ENCODE measurements at places on chromosomes 2 and 18.

DNA sequence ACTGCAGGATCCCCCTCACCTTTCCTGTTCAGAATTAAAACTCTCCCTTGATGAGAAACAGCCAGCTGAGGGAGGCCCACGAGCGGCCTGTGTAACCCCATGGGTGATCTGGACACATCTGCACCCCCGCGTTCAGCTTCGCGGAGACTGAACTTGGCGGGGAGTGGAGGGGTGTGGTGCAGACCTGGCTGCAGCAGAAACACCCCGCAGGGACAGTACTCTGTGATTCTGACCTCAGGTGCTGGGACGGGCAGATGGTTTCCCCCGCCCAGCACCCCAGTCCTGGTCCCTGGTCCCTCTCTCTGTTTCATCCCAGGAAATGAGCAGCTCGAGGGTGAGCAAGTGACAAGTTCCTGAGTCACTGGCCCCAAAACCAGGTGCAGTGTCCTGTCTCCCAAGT, 41.2 kb downstream of the GBX2 start:
- peaks cover 6% of the 10 kb centered on the region for H3K4me1 ChIP-seq
- H3K4me3 ChIP-seq: no peak overlapping the region
- no peak overlapping the region for H3K27ac ChIP-seq
- H3K27me3 ChIP-seq: no peaks in the 10 kb centered on the region
- H3K36me3 ChIP-seq: peaks cover 34% of the 10 kb centered on the region

GRCh38 chr2:33372940-33373553, 103.4 kb upstream of the RASGRP3 start:
- DNase-seq: peak; percentile 45
- peaks cover 19% of the 10 kb centered on the region for H3K36me3 ChIP-seq
- H3K4me1 ChIP-seq: peaks cover 2% of the 10 kb centered on the region
- H3K4me3 ChIP-seq: no peak overlapping the region

DNA sequence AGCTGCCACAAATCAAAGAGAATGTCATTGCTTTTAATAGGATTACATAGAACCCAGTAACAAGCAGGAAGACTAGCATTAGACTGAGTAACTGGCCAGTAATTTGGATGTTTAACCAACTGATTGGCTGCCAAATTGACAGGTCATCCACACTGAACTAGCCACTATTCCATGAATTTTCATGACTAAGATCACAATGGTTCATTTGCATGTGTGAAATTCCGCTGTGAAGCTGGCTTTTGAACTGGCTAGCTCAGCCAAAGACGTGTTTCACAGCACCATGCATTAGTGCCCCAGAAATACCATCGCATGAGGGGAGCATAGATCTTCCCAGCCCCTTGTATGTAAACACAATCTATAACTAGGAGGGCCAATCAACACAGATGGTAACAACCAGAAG, 649.8 kb downstream of the ARHGAP15 start:
- H3K4me3 ChIP-seq: no peak overlapping the region
- no peaks in the 10 kb centered on the region for H3K4me1 ChIP-seq
- no peak for DNase-seq
- H3K27ac ChIP-seq: no peak overlapping the region
- H3K27me3 ChIP-seq: no peaks in the 10 kb centered on the region

- no peaks in the 10 kb centered on the region for H3K27me3 ChIP-seq
- no peaks in the 10 kb centered on the region for H3K36me3 ChIP-seq
- no peaks in the 10 kb centered on the region for H3K4me1 ChIP-seq
- no peak overlapping the region for H3K27ac ChIP-seq
- peak; percentile 44 for DNase-seq
- H3K4me3 ChIP-seq: no peak overlapping the region
Observed at GRCh38 chr2:212005085-212005671, 533.4 kb downstream of the ERBB4 start.

DNA sequence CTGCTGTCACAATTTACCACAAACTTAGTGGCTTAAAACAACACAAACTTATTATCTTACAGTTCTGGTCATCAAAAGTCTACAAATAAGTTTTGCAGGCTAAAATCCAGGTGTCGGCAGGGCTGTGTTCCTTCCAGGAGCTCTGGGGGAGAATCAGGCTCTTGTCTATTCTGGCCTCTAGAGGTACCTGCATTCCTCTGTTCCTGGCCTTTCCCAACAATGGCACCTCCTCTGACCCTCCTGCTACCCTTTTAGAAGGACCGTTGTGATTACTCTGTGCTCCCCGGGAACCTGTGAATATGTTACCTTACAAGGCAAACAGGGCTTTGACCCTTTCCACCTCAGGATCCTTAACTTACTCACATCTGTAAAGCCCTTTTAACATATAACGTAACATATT, 98.5 kb downstream of the MRPS9 start:
- H3K4me3 ChIP-seq: no peak overlapping the region
- no peaks in the 10 kb centered on the region for H3K4me1 ChIP-seq
- DNase-seq: no peak
- H3K27ac ChIP-seq: no peak overlapping the region
- peaks cover 15% of the 10 kb centered on the region for H3K27me3 ChIP-seq

- no peaks in the 10 kb centered on the region for H3K4me1 ChIP-seq
- H3K4me3 ChIP-seq: no peak overlapping the region
- no peak for DNase-seq
Observed at GRCh38 chr2:80363330-80363729, 58.8 kb upstream of the LRRTM1 start.

GRCh38 chr2:12287220-12287751, 429.4 kb upstream of the TRIB2 start:
- peak; percentile 31 for DNase-seq
- H3K4me3 ChIP-seq: no peak overlapping the region
- H3K4me1 ChIP-seq: no peaks in the 10 kb centered on the region
- H3K27me3 ChIP-seq: no peaks in the 10 kb centered on the region
- no peaks in the 10 kb centered on the region for H3K36me3 ChIP-seq

- H3K27ac ChIP-seq: no peak overlapping the region
- peaks cover 4% of the 10 kb centered on the region for H3K4me1 ChIP-seq
- no peaks in the 10 kb centered on the region for H3K27me3 ChIP-seq
- H3K36me3 ChIP-seq: no peaks in the 10 kb centered on the region
- H3K4me3 ChIP-seq: no peak overlapping the region
- peak; percentile 56 for DNase-seq
Observed at GRCh38 chr2:151619337-151619989, 114.8 kb downstream of the NEB start.

DNA sequence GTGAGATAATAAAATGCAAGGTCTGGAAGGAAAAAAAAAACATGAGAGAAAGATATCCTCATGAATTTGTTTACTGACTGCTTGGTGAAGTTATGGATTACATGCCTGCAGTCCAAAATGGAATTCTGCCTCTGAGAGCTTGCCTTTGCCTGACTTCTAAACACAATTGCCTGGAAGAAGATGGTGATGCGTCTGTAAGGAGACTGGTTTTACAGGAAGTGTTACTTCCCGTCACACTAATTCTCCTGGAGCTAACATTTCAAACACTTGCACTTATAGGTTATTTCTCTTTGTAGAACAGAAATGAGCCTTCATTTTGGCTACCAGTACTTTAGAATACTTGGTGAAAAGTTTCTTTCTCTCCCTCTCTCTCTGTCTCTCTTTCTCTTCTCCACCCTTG, 884.3 kb downstream of the TSN start:
- no peak for DNase-seq
- no peaks in the 10 kb centered on the region for H3K27me3 ChIP-seq
- no peak overlapping the region for H3K4me3 ChIP-seq
- H3K4me1 ChIP-seq: no peaks in the 10 kb centered on the region
- no peaks in the 10 kb centered on the region for H3K36me3 ChIP-seq

DNA sequence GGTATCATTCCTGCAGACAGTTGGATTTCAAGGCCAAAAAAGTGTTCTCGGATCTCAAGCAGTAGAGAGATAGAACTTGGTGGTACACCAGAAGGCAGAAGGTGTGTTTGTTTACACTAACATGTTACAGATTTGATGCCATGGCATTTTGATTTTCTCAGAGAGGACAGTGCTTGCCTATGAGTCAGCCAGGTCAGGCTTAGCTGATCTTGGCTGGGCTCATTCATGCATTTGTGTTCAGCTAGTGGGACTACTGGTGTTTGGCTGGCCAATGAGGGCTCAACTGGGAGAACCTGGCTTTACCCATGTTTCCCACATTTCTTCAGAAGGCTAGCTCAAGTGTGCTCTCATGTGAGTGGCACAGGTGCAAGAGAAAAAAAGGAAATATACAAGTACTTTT, 162.0 kb downstream of the C1D start:
- no peaks in the 10 kb centered on the region for H3K27me3 ChIP-seq
- peaks cover 6% of the 10 kb centered on the region for H3K4me1 ChIP-seq
- no peak for DNase-seq
- H3K36me3 ChIP-seq: no peaks in the 10 kb centered on the region

DNA sequence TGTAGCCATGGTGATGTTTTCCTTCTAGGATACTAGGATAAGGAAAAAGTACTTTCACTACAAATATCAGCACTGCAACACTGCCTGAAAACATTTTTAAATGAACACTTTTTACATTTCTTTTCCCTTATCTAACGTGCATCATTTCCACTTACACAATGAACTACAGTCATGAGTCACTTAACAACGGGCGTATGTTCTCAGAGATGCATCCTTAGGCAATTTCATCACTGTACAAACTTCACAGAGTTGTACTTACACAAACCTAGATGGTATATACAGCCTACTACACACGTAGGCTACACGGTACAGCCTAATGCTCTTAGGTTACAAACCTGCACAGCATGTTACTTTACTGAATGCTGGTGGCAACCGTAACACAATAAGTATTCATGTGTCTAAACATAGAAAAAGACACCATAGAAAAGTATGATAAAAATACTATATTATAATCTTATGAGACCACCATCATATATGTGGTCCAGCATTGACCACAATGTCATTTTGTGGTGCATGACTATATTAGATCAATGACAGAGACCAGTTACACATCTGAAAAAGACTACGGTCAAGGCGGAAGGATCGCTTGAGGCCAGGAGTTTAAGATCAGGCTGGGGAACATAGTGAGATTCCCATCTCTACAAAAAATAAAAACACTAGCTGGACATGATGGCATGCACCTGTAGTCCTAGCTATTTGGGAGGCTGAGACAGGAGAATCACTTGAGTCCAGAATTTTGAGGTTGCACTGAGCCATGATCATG, 39.8 kb downstream of the WDR33 start:
- H3K4me1 ChIP-seq: peaks cover 10% of the 10 kb centered on the region
- no peaks in the 10 kb centered on the region for H3K27me3 ChIP-seq
- H3K4me3 ChIP-seq: no peak overlapping the region
- DNase-seq: peak; percentile 97
- H3K27ac ChIP-seq: peak overlapping the region; percentile 34

DNA sequence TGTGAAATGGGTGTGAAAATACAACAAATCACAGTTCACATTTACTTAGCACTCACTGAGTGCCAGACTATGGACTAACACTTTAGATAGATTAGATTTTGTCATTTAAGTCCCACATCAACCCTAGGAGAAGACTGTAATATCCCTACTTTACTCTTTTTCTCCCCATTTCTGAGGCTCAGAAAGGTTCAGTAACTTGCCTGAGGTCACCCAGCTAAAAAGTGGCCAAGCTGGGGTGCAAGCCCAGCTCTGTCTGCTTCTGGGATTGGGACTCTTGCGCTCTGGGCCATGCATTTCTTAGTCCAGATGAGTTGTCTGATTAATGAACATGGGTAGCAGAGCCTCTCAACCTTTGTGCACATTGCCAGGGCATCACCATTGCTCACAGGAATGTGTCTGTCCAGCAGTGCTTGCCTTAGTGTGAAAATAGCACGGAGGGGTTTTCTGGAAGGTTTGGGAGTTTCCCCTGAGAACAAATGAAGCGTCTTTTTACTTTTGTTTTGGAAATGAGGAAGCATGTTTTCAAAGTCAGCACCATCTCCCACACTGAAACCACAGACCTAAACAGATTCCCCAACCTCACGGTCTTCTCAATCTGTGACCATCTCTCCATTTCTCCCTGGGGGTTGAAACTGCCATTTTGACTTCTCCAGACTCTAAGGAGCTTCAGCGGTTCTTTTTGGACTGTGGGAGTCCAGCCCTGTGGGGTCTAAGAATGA, 31.9 kb downstream of the NRP2 start:
- peak; percentile 91 for DNase-seq
- H3K27me3 ChIP-seq: no peaks in the 10 kb centered on the region
- H3K4me1 ChIP-seq: peaks cover 13% of the 10 kb centered on the region
- peak overlapping the region; percentile 79 for H3K27ac ChIP-seq

DNA sequence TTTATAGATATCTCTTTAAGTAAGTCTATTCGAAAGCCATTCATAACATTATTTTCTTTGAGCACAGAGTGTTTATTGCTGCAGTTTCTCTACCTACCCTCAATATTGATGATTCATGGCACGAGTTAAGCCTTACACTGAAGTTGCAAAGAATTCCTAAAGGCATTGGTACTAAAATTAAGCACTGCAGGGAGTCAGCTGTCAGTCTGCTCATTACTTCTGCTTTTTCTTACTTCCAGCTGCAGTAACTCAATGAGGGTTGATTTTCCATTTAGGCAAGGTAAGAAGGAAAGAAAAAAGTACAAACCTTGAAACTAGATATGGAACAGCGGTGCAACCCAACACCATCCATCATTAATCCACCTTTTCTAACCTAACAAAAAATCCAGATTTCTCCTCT, 65.2 kb downstream of the RNF152 start:
- no peak overlapping the region for H3K4me3 ChIP-seq
- H3K36me3 ChIP-seq: no peaks in the 10 kb centered on the region
- H3K27me3 ChIP-seq: no peaks in the 10 kb centered on the region
- DNase-seq: no peak
- H3K27ac ChIP-seq: no peak overlapping the region

- no peaks in the 10 kb centered on the region for H3K27me3 ChIP-seq
- H3K4me1 ChIP-seq: peaks cover 8% of the 10 kb centered on the region
- DNase-seq: no peak
- no peak overlapping the region for H3K4me3 ChIP-seq
Observed at GRCh38 chr18:31510319-31510718, 12.3 kb downstream of the DSG2 start.

DNA sequence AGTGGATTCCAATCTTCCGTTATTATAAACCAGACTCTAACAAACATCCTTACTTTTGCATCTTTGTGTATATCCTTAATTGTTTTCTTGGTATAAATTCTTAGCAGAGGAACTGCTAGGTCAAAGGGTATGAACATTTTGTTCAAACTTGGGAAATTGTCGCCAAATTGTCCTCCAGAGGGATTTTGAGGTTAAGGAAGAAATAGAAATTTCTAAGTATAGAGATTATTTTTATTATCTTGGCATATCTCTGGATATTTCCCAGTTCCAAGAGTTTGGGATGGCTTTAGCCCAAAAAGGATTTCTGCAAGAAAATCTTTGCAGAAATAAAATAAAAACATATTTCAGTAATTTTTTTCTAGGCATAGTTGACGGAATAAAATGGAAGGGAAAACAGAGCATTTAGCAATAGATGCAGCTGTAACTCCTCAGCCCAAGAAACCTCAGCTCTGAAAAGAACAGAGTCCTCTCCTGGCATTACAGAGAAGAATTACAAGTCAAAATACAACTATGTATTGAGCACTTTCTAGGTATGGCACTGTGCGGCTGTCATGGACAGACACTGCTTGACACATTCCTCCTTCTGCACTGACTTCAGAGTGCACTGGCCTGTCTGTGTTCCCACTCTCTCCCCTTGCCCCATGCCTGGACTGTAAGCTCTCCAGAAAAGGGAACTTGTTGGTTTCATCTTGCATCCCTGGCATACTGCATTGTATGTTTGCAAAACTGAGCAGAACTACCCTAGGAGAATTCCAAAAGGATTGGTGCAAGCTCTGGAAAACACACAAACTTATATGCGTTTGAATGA, 117.3 kb upstream of the STON1 start:
- H3K27me3 ChIP-seq: no peaks in the 10 kb centered on the region
- no peak overlapping the region for H3K4me3 ChIP-seq
- DNase-seq: no peak

Data from mesenchymal stem cell (in vitro differentiated cells and primary cell).